Dorsolateral prefrontal cortex (tissue), 122 donors: ENCODE measurements at places on chromosomes 6 and 20. TPM values are rescaled to one million over a fixed set of nuclear protein-coding genes. Genes with fewer than 3 reads are reported as not detected.

DNA sequence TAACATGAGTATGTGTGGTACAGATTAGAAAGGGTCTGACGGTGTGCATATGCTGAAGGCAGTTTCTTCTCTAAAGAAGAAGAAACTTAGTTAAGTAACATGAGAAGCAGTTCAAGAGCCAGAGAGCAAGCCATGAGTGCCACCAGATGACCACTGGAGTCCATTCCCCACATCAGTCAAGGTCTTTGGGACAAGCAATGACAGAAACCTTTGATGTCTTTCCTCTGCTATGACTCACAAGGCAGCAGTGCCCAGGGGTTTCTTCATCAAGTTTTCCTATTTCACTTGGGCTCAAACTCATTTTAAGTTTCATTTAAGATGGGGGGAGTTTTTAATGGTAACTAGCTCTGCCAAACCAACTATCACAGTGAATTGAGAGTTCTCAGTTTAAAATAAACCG is 303.8 kb upstream of the TBX18 start:
- no peak for DNase-seq

GRCh38 chr6:73985891-73986290 is 289.9 kb downstream of the CD109 start:
- no peak for DNase-seq

DNA sequence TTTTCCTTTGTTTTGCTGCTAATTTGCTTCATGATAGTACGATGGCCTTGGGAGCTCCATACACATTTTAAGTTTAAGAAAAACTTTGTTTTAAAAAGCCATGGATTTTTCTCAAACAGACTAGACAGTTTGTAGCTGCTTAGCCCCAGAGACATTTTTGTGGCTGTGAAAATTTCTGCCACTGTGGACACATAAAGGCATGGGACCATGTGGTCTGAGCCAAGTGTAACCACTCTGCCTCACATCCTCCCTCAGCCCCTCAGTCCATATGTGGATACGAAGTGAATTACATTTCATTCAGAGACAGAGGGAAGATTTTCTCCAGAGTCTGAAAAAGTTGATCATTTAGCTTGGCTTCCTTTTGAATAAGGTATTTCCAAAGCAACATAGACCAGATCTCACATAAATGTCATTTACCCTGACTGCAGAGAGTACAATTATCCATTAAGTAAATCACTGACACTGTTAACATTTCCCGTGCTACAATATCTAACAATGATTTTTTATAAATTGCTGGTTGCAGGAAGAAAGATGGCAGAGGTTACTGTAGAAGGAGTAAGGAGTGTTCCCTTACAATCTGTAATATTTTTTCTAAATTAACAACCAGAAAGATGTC is 87.4 kb downstream of the GJA1 start:
- DNase-seq = no peak

DNA sequence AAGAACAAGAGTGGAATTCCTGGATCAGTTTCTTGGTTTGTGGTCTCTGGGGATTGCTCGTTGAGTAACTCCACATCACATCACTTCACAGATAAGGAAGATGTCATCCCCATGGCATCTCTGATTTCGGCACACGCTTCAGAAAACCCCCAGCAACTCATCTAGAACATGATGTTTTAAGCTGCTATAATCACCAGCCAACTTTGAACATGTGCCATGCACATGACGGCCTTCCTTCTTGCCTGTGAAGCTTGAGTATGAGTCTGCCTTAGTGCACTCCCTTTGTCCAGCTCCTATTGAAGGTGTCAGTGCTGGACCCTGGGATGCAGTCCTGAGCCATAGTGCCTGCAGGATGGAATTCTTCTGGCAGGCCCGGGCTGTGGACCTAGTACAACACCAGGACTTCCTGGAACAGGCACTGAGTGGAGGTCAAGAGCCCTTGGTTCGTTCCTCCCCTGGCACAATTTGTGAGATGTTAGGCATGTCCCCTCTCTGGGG is 231.5 kb upstream of the SUPT3H start:
- no peak for DNase-seq

DNA sequence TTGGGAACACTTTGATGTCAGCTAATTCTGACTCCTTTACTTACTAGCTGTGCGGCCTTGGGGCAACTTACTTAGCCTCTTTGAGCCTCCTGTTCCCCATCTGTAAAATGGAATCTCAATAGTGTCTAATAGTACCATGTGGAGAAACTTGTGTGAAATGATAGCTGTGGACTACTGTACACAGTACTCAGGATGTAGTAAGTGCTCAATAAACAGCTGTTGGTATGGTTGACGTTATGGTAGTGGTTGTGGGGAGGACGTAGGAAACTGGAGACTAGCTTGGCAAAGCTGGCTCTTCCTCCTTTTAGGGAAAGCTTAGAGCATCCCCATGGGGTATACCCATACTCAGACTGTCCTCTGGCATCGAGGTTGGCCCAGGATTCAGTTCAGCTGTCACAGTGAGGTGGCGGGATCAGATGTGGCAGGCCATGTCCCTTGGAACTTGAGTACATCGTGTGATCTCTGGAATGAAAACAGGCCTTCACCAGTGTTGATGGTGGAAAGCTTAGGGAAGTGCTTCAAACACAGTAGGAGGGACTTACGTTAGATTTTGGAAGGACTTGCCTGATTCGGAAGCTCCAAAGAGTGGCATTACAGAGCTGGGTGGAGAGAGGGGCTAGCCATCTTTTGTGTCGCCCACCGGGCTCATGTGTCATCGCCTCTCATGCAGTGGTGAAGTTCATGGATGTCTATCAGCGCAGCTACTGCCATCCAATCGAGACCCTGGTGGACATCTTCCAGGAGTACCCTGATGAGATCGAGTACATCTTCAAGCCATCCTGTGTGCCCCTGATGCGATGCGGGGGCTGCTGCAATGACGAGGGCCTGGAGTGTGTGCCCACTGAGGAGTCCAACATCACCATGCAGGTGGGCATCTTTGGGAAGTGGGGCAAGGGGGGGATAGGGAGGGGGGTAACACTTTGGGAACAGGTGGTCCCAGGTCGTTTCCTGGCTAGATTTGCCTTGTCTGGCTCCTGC is 7.1 kb downstream of the VEGFA start:
- DNase-seq = no peak

- no peak for DNase-seq
These were observed 7.5 kb downstream of the PABPC1L start for GRCh38 chr20:44917399-44917798.

DNA sequence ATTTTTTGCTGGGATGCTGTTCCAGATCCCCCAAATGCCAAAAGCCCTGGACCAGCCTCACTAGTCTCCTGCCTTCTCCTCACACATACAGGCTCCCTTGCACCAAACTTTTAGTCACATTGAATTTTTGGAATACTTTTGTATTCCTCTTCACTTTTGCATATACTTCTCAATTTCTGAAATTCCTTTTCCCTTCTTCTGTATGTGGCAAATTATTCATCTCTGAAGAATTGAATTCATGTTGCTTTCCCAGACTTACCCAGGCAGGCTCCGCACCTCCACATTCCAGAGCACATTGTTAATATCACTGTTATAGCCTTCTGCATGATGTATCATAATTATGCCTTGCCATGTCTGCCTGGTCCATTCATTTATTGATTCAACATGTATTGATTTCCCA is 255.3 kb upstream of the POU3F2 start:
- no peak for DNase-seq

- DNase-seq = no peak
These were observed 88.2 kb upstream of the NAA20 start for GRCh38 chr20:19929012-19929360.

GRCh38 chr6:104580452-104580851 is 279.3 kb downstream of the HACE1 start:
- no peak for DNase-seq

GRCh38 chr6:159513914-159514313 is 179.1 kb downstream of the SOD2 start:
- no peak for DNase-seq

DNA sequence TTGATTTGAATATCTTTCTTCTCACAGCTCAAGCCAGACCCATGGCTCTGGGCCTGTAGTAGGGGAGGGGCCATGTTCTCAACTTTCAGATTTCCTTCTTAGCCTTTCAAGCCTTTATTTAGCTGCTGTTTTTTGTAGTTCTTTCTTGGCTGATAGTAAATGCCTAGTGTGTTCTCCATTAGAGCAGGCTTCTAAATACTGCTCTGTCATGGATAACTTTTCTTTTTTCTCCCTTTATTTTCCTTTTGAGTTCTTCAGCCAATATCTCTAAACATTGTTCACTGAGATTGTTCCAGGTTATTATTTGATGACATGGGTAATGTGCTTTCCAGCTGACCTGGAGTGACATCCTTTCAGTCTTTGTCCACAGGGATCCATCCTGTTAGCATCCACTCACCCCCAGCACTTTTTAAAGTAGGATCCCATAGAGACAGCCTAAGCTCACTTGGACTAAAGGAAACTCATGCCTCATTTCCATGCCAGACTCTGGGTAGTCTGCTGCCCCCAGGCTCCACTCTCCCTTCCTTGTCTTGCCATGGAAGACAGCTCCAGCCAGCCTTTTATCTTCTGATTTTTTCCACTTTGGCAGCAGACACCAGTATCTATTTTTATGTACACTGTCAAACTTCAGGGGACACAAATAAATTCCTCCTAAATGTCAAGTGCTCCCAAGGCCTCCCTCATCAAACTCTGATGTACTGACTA is 645.6 kb downstream of the RNF144B start:
- DNase-seq = no peak

GRCh38 chr6:104789770-104790190 is 69.9 kb downstream of the HACE1 start:
- DNase-seq = no peak

DNA sequence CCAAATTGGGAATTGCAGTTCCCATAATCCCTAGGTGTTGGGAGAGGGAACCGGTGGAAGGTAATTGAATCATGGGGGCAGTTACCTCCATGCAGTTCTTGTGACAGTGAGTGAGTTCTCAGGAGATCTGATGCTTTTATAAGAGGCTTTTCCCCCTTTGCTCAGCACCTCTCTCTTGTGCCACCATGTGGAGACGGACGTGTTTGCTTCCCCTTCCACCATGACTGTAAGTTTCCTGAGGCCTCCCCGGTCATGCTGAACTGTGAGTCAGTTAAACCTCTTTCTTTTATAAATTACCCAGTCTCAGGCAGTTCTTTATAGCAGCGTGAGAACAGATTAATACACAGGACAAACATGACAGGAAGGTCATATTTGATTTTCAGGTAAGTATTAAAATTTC is 25.3 kb upstream of the HECA start:
- DNase-seq = no peak

- no peak for DNase-seq
These were observed 188.2 kb downstream of the NFATC2 start for GRCh38 chr20:51354191-51354768.

GNAS-AS1 gene
- 0.40 TPM for total RNA-seq

VEGFA gene
- total RNA-seq = 52.7 TPM

MYCT1 gene
- total RNA-seq = 3.7 TPM

WFDC5 gene
- not detected for total RNA-seq

TREM1 gene
- not detected for total RNA-seq

- no peak for DNase-seq
These were observed 641 bp downstream of the DBNDD2 start for GRCh38 chr20:45408646-45409213.

DNA sequence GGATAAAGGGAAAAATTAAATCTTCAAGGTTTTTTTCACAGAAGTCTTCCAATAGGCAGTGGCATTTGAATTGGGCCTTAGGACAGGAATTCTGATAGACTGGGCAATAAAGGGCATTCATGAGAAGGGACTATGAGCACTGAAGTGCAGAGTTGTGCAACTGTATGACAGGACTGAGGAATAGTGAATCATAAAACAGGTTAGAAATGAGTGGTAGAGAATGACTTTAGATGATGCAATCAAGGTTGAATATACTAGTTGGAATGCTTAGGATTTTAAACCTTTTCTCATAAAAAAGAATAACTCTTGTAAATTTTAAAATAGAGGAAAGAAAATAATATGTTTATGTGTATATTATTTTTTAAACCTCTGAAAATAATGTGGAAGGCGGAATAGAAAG is 944.7 kb downstream of the PHF3 start:
- DNase-seq = no peak

DNA sequence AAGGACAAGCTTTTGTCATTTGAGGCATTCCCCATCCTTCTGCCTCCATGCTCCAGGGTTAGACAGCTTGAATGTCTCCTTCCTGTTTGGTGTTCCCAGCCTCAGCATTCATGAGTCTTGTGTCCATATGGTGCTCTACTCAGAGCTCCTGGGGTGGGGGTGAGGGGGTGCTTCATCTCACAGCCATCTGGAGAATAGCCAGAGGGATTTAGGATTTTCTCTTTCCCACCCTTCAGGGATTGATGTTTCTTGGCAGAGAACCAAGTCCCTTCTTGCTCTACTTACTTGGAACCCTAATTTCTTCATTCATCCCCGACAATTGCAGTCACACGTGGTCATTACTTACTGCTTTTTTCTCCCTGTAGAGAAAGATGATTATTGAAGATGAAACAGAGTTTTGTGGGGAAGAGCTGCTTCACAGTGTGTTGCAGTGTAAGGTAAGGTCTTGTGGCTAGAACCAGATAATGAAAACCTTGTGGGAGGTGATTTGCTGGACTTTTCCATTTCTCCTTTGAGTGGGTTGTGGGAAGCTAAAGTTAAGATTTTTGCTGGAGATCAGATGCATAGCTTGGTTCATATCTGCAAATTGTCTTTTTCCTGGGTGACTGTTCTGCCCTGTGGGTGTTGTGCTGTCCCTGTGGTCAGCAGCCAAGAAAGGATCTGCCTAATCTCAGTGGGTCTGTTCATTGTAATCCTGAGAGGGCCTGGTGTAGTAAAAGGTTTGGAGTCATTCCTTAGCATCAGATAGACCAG is 18.6 kb downstream of the CMTR1 start:
- DNase-seq = no peak

- no peak for DNase-seq
These were observed 61.3 kb downstream of the SAMD5 start for GRCh38 chr6:147569788-147570187.

SPATA25 gene
- 6.8 TPM for total RNA-seq

DNA sequence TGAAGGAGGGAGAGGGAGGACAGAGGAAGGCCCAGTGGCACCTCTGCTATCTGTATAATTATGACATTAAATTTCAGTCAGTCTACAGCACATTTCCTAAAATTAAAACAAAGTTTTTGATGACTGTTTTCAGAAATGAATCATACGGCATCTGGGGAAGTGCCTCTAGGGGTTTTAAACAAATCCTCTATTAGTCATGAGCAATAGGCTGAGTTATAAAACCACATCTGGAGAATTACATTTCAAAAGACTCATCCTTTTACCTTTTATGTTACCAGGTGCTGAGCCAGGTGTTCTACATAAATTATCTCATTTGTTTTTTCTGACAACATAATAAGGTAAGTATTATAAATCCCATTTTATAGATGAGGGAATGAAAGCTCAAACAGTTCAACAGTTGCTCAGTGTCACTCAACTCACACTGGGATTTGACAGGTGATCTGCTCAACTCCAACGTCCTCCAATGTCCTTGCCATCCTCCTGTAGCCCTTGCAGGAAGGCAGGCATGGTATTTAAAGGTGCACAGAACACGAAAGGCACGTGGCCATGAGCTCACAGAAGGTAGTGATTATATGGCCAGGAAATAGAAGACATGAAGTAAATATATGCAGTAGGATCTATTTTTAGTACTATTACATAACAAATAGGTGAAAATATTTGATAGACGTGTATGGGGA is 184.2 kb upstream of the MAN1A1 start:
- no peak for DNase-seq
